ENCODE measurements at places on chromosomes 6 and 20. TPM values are rescaled to one million over a fixed set of nuclear protein-coding genes. Genes with fewer than 3 reads are reported as not detected.

The PRICKLE4 gene
- 0.75 TPM for total RNA-seq

The HDGFL1 gene
- not detected for total RNA-seq

The MUC22 gene
- total RNA-seq: 0.02 TPM

The SIGLEC1 gene
- total RNA-seq: 0.02 TPM

The RBL1 gene
- 9.1 TPM for total RNA-seq

The OOEP gene
- total RNA-seq: not detected

The SEL1L2 gene
- total RNA-seq: not detected

The PLA2G7 gene
- total RNA-seq: not detected

The NOX3 gene
- total RNA-seq: not detected

The BAK1 gene
- 46.0 TPM for total RNA-seq

The SIRPD gene
- total RNA-seq: not detected

The PIGU gene
- total RNA-seq: 25.7 TPM

The SRMS gene
- total RNA-seq: 0.25 TPM
